Osteoblast (primary cell): ENCODE measurements at places on chromosomes 6 and 20. TPM values are rescaled to one million over a fixed set of nuclear protein-coding genes. Genes with fewer than 3 reads are reported as not detected.

The COX7A2 gene
- 72.0 and 80.7 TPM in 2 replicates for total RNA-seq

The SIRPD gene
- total RNA-seq: not detected in 2 replicates

The CGA gene
- total RNA-seq: not detected in 2 replicates

The PI3 gene
- not detected in 2 replicates for total RNA-seq

The PCNA gene
- total RNA-seq: 62.2 and 66.2 TPM in 2 replicates

The CST3 gene
- total RNA-seq: 169 and 229 TPM in 2 replicates

The C6orf15 gene
- not detected in 2 replicates for total RNA-seq

The LINC00237 gene
- not detected in 2 replicates for total RNA-seq

The KIAA1586 gene
- 17.4 and 20.0 TPM in 2 replicates for total RNA-seq

The LIME1 gene
- 1.8 and 2.9 TPM in 2 replicates for total RNA-seq

The APCDD1L gene
- 16.3 and 16.5 TPM in 2 replicates for total RNA-seq

The CYP39A1 gene
- 4.1 and 4.3 TPM in 2 replicates for total RNA-seq

The TRIM15 gene
- total RNA-seq: not detected in 2 replicates

DNA sequence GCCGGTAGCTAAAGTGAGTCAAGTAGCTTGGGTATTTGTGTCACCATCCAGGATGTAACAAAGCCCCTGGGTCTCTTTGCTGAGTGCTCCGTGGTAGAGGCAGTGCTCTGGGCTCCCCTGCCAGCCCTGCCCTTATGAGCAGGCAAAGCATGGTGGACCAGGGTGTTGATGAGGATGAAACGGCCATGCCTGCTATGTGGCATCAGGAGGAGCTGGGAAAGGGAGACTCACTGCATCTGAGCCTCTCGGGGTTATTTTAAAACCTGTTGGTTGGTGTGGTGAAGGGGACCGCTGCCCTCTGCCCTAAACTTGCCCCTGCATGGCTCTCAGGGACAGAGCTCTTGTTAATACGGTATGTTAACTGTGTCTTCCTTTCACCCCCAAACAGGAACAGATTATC, 143.1 kb downstream of the DTNBP1 start:
- H3K4me3 ChIP-seq: no peak overlapping the region
- no peaks in the 10 kb centered on the region for H3K27me3 ChIP-seq
- H3K27ac ChIP-seq: no peak overlapping the region
- no peaks in the 10 kb centered on the region for H3K4me1 ChIP-seq
- peaks cover 32% of the 10 kb centered on the region for H3K36me3 ChIP-seq

GRCh38 chr6:160058603-160059215, 62.9 kb upstream of the SLC22A1 start:
- H3K36me3 ChIP-seq: peaks cover 80% of the 10 kb centered on the region
- no peaks in the 10 kb centered on the region for H3K27me3 ChIP-seq
- no peaks in the 10 kb centered on the region for H3K4me1 ChIP-seq
- no peak overlapping the region for H3K27ac ChIP-seq
- no peak overlapping the region for H3K4me3 ChIP-seq
- no peak for DNase-seq

- H3K4me3 ChIP-seq: no peak overlapping the region
- no peaks in the 10 kb centered on the region for H3K27me3 ChIP-seq
- no peak overlapping the region for H3K27ac ChIP-seq
- no peaks in the 10 kb centered on the region for H3K36me3 ChIP-seq
Observed at GRCh38 chr6:44898296-44898930, 429.7 kb upstream of the RUNX2 start.

GRCh38 chr6:4644996-4645395, 131.2 kb upstream of the CDYL start:
- no peak overlapping the region for H3K27ac ChIP-seq
- H3K4me3 ChIP-seq: no peak overlapping the region
- H3K27me3 ChIP-seq: no peaks in the 10 kb centered on the region
- H3K4me1 ChIP-seq: peaks cover 7% of the 10 kb centered on the region
- no peaks in the 10 kb centered on the region for H3K36me3 ChIP-seq

DNA sequence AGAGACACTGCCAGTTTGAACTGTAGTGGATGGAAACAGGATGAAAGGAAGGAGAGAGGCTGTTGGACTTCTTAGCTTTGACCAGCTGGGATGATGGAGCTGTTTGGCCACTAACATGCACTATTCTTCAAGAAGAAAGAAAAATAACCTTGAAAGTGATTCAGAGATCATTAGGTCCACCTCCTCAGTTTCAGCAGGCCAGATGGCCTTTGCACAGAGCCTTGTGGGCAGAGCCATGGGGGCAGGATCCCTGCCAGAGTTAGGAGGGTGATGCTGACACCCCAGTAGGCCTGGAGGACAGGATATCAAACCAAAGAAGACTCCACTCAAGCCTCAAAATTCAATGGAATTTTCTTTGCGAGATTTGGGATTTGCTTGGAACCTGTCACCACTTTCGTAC, 74.5 kb upstream of the TMEM181 start:
- H3K27me3 ChIP-seq: no peaks in the 10 kb centered on the region
- peaks cover 43% of the 10 kb centered on the region for H3K4me1 ChIP-seq
- DNase-seq: no peak
- H3K36me3 ChIP-seq: peaks cover 9% of the 10 kb centered on the region

- H3K36me3 ChIP-seq: no peaks in the 10 kb centered on the region
- no peaks in the 10 kb centered on the region for H3K4me1 ChIP-seq
- no peak overlapping the region for H3K27ac ChIP-seq
- no peaks in the 10 kb centered on the region for H3K27me3 ChIP-seq
Observed at GRCh38 chr6:13268913-13269518, 59.3 kb downstream of the TBC1D7 start.

DNA sequence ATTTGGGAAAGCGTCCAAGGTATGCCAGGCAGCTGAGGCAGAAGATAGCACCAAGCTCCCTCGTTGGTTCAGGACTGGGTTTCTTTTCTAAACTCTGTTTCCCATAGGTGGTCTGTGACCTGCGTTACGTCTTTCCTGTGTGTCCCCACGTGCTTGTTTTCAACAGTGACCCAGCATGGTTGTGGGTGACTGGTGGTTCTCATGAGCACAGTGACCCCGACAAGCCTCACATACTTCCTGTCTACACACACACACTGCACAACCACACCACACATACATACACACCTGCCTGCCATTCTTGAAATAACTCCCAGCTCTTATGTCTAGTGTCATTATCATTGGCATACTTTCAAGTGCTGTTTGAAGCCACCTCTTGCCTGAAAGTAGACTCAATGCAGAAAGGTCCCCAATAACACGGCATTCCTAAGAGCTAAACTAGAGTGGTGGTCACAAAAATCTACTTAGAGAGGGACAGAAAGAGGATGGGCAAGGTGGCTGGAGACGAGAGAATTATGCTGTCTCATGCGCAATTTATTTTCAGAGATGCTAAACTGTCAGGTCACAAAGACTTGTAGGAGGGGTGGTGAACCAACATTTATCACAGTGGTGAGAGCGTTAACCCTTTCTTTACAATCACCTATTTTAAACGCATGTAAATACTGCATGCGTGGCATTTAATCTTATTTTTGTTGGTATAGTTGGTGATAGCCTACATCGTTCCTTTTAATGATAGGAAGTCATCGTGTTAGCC, 66.7 kb downstream of the GCNT2 start:
- H3K27ac ChIP-seq: no peak overlapping the region
- H3K27me3 ChIP-seq: peaks cover 7% of the 10 kb centered on the region
- DNase-seq: no peak
- no peaks in the 10 kb centered on the region for H3K4me1 ChIP-seq

DNA sequence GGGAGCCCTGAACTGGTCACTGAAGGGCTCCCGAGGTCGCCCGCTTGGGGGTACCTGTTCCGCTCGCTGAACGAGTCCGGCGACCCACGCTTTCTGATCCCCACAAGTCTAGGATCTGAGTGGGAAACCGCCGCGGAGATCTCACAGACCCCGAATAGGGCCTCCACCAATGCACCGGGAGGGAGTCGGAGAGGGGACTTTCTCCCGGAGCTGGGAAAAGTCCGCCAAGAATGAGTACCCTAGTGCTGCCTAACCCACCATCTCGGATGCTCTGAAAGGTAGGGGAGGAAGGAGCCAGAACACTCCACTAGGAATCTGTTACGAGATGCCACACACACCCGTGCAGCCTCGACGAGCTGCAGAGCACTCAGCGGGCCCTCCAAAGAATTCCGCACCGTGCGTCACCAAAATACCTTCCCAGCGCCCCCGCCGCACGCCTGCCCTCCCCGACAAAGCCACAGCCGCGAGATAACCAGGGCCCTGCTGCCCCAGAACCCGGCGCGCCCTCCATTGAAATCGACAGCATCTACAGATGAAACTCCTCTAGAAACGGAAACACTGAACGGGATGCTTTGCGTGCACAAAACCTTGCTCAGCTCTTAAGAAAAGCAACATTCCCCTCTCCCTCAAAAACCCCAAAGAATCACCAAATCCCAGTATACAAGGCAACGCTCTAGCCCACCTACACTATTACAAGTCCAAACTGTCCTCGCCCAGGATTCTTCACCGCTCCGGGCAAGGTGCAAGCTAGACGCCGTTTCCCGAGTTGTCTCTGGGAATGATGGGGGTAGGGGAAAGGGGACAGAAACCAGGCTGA, 686 bp downstream of the COL12A1 start:
- peak overlapping the region; percentile 98 for H3K27ac ChIP-seq
- no peaks in the 10 kb centered on the region for H3K27me3 ChIP-seq

DNA sequence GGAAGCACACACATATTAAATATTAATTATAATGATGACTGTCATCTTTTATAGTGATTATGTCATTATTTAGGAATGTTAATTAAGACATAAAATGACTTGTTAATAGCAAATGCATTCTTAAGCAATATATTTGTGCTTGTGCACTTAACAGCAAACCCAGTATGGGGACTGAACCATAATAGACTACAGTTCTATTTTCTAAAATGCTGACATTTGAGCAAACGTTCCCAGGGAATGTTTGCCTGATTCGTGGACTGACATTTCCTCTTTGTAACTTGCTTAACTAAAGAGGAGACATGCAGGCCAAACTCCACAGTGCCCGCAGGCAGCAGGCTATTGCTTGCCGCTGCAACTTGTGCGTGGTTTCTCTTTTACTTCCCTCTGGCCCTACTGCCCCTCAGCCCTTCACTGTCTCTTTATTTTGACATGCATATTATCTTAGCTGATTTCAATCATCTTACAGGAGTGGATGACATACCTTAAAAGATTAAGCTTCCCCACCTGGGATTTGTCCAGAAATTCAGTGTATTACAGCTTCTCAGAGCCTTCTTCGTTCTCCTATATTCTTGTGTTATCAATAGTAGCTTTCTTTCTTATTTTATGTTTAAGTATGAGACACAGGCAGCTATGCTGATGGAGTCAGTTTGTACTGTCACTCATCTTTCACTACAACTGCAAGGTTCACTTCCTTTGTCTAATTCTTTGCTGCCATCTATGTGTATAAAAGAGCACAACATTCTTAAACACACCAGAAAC, 141.5 kb downstream of the GMDS start:
- H3K4me3 ChIP-seq: peak overlapping the region; percentile 65
- peak; percentile 87 for DNase-seq
- no peaks in the 10 kb centered on the region for H3K36me3 ChIP-seq
- H3K4me1 ChIP-seq: peaks cover 22% of the 10 kb centered on the region
- no peaks in the 10 kb centered on the region for H3K27me3 ChIP-seq
- H3K27ac ChIP-seq: peak overlapping the region; percentile 57

- H3K27ac ChIP-seq: no peak overlapping the region
- H3K27me3 ChIP-seq: no peaks in the 10 kb centered on the region
- DNase-seq: no peak
Observed at GRCh38 chr6:149224399-149224798, 93.1 kb upstream of the TAB2 start.

GRCh38 chr20:36873498-36874189, 2.3 kb upstream of the TLDC2 start:
- H3K4me1 ChIP-seq: no peaks in the 10 kb centered on the region
- no peak overlapping the region for H3K4me3 ChIP-seq
- H3K27me3 ChIP-seq: no peaks in the 10 kb centered on the region
- H3K36me3 ChIP-seq: no peaks in the 10 kb centered on the region
- DNase-seq: peak; percentile 58

DNA sequence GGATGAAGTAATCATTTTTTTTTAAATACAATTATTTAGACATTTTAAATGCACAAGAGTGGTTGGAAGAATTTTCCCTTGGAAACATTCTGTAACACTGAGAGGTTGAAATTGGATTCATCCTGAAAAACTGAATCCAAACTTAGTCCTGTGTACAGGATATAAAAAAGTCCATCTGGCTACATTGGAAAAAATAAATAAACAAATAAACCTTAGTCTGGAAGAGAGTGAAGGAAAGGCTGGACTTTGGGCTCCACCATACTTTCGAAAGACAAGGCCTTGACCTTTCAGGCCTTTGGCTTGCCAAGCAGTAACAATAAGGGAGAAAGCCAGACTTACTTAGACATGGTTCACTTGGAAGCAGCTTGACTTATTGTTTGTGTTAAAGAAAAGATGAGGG, 664.3 kb downstream of the TENT5A start:
- no peaks in the 10 kb centered on the region for H3K4me1 ChIP-seq
- no peak for DNase-seq
- H3K27me3 ChIP-seq: no peaks in the 10 kb centered on the region
- H3K27ac ChIP-seq: no peak overlapping the region
- no peak overlapping the region for H3K4me3 ChIP-seq

- no peak overlapping the region for H3K4me3 ChIP-seq
- H3K4me1 ChIP-seq: peaks cover 39% of the 10 kb centered on the region
- peaks cover 41% of the 10 kb centered on the region for H3K36me3 ChIP-seq
Observed at GRCh38 chr20:3924304-3925112, 35.3 kb downstream of the PANK2 start.

- no peak overlapping the region for H3K27ac ChIP-seq
- DNase-seq: peak; percentile 74
- H3K36me3 ChIP-seq: peaks cover 5% of the 10 kb centered on the region
- no peaks in the 10 kb centered on the region for H3K27me3 ChIP-seq
Observed at GRCh38 chr6:130447374-130447773, 81.6 kb downstream of the TMEM200A start.

DNA sequence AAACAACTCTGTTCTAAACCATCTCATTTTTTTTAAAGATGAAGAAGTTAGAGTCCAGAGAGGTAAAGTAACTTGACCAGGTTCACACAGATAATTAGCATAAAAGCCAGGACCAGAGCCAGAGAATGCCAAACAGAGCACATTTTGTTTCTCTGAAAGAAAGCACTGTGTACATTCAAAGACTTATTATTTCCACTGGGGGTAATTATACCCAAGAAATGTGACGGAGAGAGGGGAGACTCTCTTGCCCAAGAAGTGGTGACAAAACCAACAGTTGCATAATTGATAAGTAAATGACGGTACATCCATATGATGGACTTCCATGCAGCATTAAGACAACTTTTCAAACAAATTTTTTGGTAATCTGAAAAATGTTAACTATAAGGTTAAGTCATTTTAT, 111.6 kb downstream of the RTN4IP1 start:
- H3K27me3 ChIP-seq: no peaks in the 10 kb centered on the region
- no peak overlapping the region for H3K4me3 ChIP-seq
- DNase-seq: no peak
- H3K27ac ChIP-seq: no peak overlapping the region
- no peaks in the 10 kb centered on the region for H3K36me3 ChIP-seq

DNA sequence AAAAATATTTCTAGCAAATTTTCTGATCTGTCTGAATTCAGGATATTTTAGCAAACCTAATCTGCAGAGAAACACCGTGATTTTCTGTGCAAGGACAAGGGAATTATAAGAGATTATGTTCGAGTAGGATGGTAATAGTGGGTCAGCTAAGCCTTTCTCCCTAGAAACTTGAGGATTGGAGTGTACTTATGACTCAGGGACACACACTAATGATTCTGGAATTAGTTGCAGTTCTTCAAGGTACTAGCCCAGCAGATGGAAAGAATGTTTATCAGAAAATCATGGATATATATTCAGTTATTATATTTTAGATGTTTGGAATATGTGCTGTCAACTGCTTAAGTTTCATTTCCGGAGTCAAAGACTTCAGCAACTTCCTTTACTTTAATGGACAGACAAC, 177.1 kb upstream of the MAP3K7 start:
- no peak overlapping the region for H3K27ac ChIP-seq
- H3K4me3 ChIP-seq: no peak overlapping the region
- no peaks in the 10 kb centered on the region for H3K36me3 ChIP-seq
- H3K27me3 ChIP-seq: no peaks in the 10 kb centered on the region
- H3K4me1 ChIP-seq: no peaks in the 10 kb centered on the region

- H3K4me1 ChIP-seq: peaks cover 18% of the 10 kb centered on the region
- peak; percentile 97 for DNase-seq
- no peaks in the 10 kb centered on the region for H3K36me3 ChIP-seq
- H3K27ac ChIP-seq: no peak overlapping the region
- peak overlapping the region; percentile 76 for H3K4me3 ChIP-seq
Observed at GRCh38 chr6:167827583-167828324, 1.0 kb downstream of the AFDN start.
